Fibroblast of lung (primary cell): ENCODE measurements at places on chromosomes 2 and 18. TPM values are rescaled to one million over a fixed set of nuclear protein-coding genes. Genes with fewer than 3 reads are reported as not detected.

DNA sequence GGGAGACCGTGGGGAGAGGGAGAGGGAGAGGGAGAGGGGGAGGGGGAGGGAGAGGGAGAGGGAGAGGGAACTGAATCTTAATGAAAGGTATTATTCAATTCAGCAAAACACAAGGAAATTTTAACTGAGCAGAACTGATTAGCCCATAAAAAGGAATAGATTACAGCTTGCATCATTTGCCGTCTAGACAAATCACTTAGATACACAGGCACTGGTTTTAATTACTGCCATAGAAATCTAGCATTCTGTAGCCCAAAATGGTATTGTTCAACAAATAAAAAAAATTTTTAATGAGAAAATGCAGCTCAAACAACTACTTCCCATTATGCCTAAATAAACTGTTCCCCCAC lies 7.9 kb upstream of the KCNF1 start:
- no peak for DNase-seq

GRCh38 chr18:72830109-72830508 lies 37.7 kb downstream of the NETO1 start:
- no peak for DNase-seq

GRCh38 chr2:237538001-237538720 lies 28.2 kb upstream of the PRLH start:
- DNase-seq, result peak; percentile 4

DNA sequence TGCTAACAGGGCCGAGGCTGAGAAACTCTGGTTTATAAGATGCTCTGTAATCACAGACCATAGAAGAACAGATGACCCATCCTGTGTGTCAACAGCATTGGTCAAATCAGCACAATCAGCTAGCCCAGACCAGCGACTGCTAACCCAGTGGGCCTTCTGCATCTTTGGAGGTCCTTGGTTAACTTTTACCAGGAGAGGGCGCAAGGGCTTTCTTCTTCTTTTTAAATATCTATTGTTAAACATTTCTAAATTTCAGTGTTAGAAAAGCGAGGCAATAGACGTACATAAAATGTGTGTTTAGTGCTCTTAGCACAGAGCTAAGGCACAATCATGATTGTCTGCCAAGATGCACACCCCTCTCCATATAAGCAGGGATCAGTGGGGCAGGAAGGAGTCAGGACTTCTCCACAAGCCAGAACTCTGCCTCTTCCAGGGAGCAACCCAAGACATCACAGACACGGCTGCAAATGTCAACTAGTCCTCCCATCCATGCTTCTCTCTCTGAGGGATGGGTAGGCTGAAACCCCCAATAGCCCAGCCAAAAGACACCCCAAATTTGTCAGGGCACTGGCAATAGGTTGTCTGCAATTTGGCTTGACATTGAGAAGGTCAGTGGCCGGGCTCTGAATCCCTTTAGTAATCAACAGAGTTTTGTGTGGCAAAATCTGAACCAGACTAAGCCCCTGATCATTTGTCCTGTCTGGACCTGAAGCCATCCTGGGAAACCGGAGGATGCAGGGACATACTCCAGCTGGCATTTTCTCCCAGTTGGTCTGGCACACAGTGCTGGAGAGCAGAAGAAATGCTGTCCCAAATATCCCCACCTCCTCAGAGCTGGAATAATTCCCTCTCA lies 188.2 kb downstream of the BCL2 start:
- peak; percentile 39 for DNase-seq

- DNase-seq, result peak; percentile 71
These were observed 89.0 kb upstream of the SLC14A2 start for GRCh38 chr18:45526114-45526841.

DNA sequence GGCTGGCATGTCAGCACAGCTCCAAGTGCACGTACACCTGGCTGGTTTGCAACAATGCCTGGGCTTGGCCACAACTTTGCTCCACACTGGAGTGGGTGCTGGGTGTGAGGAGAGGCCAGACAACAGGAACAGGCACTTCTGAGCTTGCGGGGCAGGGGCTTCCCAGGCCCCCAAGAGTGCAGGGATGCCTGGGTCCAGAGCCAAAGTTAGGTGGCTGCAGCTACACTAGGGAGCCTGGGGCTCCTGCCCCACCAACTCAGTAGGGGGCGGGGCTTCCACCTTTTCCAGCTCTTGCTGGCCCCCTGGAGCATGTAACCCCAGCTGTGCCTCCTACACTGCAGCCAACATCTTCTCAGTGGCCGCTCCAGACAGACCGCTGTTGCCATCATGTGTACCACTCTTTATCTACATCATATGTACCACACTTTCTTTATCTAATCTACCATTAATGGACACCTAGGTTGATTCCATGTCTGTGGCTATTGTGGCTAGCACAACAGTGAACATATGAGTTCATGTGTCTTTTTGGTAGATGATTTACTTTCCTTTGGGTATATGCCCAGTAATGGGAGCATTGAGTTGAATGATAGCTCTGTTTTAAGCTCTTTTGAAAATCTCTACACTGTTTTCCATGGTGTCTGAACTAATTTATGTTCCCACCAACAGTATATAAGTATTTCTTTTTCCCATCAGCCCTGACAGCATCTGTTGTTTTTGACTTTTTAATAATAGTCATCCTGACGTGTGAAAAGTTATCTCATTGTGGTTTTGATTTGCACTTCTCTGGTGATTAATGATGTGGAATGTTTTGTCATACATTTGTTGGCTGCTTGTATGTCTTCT lies 87.9 kb downstream of the ZNF804A start:
- peak; percentile 67 for DNase-seq

- no peak for DNase-seq
These were observed 294.8 kb downstream of the LPIN1 start for GRCh38 chr2:12041236-12041635.

GRCh38 chr2:207163756-207164005 lies 2.1 kb downstream of the KLF7 start:
- no peak for DNase-seq

- no peak for DNase-seq
These were observed 73.9 kb upstream of the TAF1B start for GRCh38 chr2:9769171-9770005.

DNA sequence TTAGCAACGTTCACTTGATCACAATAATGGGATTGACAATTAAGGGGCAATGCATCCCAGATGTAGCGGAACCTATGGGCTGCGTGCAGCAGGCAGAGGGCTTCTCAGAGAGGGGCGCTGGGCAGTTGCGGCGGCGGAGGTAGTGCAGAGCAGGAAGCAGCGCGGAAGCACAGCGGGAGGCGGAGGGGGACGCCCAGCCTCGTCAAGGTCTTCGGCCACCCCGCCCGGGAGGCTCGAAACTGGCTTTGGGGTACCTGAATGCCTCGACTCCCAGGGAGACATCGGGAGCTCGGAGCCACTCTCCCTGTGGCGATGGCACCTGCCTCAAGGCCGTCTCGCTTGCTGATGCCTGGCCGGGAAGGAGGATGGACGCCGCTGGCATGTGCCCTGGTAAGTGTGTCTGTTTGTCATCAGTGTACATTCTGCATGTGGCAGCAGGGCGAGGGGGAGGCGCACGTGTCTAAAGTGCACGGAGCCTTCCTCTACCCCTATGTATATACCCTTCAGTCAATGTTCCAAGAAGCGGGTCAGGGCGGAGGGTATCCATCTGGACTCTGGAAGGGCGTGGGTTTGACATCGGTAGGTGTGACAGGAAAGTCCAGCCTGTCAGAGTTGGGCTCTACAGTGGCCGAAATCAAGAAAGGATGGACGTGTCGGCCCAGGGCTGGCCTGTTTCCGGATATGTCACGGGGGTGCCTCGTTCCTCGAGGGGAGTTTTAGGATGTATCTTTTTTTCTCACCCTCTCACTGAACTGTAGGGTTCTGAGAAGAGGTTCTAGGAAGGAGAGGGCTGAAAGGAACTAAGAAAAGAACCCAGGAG lies 7.5 kb upstream of the SP9 start:
- no peak for DNase-seq

GRCh38 chr2:38485734-38486133 lies 108.7 kb upstream of the ATL2 start:
- no peak for DNase-seq

GRCh38 chr18:42178376-42179080 lies 223.5 kb downstream of the PIK3C3 start:
- no peak for DNase-seq

DNA sequence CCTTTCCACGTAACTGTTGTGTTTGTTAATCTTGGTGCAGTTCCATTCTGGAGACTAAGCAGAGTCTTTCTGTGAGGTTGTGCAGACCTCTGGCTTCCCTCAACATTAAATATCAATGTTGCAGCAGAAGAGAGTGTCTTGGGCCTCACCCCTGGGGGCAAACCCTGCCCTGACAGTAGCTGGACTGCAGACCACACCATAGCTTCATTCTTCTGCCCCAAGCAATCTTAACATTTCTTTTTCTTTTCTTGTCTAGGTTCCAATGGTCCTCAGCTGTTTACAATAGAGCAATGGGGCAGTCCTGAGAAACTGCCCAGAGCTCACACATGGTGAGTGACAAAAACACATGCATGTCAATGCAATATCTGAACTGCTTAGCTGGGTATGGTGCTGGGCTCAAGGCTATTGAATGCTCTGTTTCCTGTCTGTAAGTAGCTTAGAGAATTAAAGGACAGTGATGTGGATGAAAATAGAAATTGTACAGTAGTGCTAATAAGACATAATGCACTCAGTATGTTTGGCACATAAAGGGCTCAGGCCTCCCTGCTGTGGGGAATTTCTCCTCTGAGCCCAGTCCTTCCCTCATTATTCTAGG lies 237.6 kb downstream of the ALPK2 start:
- no peak for DNase-seq

DNA sequence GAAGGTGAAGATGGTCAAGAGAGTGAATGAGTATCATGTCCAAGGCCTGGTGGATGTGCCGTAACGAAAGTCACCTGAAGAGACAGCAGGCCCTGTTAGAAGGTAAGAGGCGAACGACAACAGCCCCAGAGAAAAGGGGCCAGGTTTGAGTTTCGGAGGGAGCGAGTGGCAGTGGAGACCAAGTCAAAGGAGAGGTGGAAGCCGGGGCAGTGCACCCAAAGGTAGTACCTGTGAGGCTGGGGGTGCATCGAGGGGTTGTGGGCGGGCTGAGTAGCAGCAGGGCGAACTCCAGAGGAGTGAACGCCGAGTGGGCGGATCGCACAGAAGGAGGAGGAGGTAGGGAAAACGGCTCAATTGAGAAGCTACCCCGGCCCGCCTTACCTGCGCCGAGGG lies 358 bp downstream of the USP37 start:
- DNase-seq, result peak; percentile 3

DNA sequence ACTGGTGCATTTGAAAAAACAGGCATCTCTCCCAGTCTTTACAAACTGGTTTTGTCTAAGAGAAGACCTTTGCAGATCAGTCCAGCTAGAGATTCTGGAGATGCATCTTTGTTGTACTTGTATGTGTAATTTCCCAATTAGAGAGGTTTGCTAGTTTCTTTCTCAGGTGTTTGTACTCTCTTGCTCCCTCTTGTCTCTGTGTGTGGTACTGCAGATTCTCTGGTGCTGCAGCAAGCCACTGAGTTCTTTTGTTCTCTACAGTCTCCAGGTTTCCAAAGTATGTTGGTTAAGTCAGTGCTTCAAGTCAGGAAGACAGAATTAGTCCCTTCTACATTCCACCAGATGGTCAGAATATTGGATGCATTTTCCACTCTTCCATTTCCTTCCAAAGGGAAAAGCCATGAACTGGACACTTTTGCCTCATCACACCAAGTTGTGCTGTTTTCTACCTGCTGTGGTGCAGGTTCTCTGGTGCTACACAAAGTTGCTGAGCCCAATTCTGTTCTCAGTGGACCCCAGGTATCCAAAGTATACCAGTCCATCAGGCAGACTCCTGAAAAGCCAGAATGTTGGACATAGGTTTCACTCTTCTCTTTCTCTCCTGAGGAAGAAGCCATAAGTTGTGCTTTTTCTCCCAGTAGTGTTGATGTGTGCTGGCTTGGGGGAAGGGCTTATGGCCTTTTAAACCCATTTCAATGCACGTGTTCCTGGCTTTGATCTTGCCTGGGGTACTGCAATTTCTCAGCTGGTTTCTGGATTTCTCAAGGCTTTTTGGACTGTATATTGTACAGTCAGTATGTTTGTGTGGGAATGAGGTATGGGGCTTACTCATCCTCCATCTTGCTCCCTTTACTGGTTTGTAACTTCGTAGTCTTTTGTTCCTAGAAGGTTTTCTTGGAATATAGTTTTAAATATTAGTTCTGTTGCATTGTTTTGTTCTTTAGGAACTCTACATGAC lies 29.8 kb downstream of the EPC2 start:
- peak; percentile 37 for DNase-seq

DNA sequence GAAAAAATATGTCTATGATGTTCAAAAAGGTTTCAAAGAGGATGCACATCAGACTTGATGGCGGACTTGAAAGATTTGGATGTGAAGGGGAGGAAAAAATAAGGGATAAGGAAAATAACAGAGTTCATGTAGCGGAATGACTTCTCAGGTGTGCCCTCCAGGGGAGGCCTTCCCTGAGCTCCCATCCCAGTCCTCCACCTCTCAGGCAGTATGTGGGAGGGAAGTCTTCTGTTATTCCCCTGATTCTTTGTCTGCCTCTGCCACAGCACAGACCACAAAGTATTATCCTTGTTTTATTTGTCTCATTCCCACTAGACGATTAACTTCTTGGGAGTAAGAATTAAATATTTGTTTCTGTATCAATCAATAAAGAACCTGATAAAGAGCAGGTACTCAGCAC lies 17.7 kb downstream of the COL5A2 start:
- no peak for DNase-seq

DNA sequence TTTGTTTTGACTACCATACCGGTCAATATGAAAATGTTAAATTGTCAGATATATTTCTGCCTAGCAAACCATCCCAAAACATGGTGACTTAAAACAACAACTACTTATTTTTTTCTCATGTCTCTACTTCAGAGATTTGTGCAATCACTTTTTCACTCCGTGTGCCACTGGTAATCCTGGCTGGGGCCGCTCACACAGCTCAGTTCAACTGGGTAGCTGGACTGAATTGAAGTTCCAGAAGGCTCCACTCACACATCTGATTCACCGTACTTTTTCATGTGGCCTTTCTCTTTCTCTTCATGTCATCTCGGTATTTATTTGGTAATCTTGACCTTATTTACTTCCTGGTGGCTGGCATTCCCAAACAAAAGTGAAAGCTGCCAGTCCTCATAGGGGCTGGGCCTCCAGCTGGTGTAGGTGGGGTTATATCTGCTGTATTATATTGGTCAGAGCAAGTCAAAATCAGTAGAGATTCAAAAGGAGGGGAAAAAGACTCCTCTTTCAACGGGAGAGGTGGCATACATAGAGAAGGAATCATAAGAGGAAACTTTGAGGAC lies 513.9 kb upstream of the NXPH2 start:
- DNase-seq, result no peak

- DNase-seq, result no peak
These were observed 136.3 kb downstream of the TMEM17 start for GRCh38 chr2:62369541-62370202.

GRCh38 chr2:220966636-220967035 lies 605.5 kb downstream of the EPHA4 start:
- peak; percentile 72 for DNase-seq

DNA sequence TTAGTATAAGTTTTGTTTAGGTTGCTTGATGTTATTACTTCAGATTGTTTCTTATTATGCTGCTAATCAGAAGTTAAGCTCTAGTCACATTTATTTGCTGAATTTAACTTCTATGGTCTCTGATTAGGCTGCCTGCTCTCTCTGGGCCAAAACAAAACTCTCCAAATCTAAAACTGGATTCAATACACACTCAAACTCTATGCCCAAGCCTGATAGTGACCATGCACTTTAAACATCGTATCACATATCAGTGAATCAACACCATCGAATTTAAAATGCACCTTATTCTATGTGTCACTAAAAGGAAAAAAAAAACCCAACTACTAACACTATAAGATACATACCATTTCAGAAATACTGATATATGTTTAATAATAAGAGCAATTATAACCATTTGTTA lies 76.9 kb upstream of the FRZB start:
- DNase-seq, result no peak

TDRD15 gene
- not detected in 2 replicates for total RNA-seq

ZAP70 gene
- not detected in 2 replicates for total RNA-seq

PIKFYVE gene
- 33.6 and 40.1 TPM in 2 replicates for total RNA-seq

DCC gene
- not detected in 2 replicates for total RNA-seq

HRH4 gene
- under 0.01 TPM in 2 replicates for total RNA-seq

RAPH1 gene
- total RNA-seq, result 15.4 and 21.1 TPM in 2 replicates
